Stimulated activated CD4-positive, alpha-beta T cell treated with anti-CD3 and anti-CD28 coated beads, Interleukin-4, amount 100 ng/mL, for 4 hours (primary cell): ENCODE measurements at places on chromosomes 5 and 9.

GRCh38 chr5:123754908-123755307 is 242.9 kb downstream of the CSNK1G3 start:
- no peak for DNase-seq

GRCh38 chr5:179345433-179346321 is at the start of gene ADAMTS2:
Gene ADAMTS2 (minus strand): TSS chr5:179345461. CDS start chr5:179345328, 133 bp downstream.
- DNase-seq, result no peak

DNA sequence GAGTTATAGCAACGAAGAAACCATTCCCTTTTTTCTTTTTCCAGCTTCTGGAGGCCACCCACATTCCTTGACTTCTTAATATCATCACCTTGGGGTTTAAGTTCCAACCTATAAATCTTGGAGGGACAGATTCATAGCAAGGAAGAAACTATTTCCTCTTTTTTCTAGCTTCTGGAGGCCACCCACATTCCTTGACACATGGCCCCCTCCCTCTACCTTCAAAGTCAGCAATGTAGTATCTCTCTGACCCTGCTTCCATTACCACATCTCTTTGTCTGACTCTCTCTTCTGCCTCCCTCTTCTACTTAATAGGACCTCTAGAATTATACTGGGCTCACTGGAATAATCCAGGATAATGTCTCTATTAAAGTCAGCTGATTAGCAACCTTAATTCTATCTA is 34.7 kb upstream of the SHISAL2B start:
- DNase-seq, result no peak

DNA sequence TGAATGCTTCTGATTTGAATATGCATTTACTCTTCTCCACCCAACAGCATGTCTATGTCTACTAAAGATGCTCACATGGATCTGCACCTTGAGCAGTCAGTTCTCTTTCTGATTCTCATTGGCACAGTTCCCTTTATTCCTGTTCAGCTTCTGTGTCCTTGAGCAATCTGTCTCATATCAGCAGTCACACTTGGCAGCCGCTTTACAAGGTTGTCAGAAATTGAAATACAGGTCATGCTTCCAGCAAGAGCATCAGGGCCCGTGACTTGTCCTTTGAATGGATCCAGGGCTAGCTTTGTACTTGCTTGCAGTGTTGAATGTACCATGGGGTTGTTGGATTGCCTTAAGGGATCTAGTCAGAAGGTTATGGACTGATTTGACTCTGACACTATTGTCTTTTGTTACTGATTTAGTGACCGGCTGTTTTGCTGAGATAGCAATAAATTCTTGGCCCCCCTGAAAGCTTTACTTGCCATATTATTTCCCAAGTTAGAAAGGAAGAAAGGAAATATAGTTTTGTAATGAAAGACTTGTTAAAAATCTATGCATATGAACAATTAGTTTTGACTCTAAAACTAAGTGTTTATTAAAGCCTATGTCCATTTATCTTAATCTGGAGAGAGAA is 273.4 kb upstream of the ISL1 start:
- DNase-seq, result no peak

DNA sequence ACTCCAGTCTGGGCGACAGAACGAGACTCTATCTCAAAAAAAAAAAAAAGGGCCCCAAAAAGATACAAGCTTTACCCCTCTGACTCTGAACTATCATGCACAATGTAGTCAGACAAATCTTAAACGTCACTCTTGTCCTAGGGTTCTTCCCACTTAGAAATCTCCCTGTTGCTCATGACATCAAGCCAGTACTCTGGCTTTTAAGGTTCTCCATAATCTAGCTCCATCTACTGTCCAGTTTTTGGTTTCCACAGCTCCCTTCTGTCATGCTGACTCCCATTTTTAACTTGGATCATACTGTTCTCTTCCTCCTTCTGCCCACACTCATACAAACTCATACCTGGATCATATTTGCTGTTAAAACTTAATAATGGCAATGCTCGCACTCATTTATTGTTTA is 156.7 kb upstream of the TLX3 start:
- DNase-seq, result no peak

DNA sequence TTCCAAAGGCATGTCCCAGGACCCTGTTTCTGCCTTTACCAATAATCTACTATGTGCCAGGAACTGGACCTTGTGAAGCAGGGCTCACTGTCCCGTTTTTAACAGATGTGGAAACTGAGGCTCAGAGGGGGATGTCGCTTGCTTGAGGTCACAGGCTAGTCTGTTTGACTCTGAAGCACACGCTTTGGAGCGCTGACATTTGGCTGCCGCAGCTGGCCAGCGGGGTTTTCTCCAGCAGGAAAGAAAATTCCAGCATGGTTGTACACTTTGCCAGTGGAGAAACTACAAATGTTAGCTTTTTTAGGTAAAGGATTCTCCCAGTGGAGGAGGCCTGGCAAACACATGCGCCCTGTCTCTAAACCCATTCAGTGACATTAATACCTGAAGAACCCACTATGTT is 50.5 kb downstream of the SH3PXD2B start:
- DNase-seq, result no peak

GRCh38 chr9:5269249-5269715 is 35.2 kb downstream of the RLN2 start:
- no peak for DNase-seq

DNA sequence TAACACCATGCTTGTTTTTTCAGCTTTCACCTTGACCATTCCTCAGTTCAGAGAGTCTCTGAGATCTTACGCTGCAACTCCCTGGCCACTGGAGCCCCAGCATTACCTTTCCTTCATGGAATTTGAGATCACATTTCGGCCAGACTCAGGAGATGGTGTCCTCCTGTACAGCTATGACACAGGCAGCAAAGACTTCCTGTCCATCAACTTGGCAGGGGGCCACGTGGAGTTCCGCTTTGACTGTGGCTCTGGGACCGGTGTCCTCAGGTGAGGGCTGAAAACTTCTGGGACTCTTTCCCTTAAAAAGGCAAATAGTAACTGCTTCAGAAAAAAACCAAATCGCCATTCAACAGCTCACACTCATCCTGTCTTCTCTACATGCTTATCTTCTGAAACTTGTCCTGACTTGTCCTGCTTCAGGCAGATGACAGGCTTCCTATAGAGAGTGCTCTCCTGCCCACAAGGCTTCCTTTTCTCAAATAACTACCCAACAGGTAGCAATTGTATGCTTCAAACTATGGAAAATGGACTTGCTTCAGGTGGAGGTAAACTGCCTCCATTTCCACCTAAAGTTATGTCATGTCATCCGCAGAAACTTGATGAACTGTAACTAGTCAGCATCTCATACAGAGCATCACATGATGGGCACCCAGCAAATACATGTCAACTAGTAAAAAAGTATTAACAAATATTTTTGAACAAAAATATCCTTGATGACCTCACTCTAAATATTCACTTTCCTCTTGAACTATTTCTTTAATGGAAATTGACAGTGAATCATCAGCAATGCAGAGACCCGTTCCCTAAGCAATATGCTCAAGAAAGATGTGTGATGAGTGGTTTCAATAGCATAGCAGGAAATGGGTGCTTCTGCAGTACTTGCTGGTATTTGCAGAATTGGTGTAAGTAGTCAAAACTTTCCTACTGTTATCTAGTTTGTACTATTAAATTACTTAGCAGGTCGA is 129.2 kb downstream of the LIFR start:
- no peak for DNase-seq

GRCh38 chr9:137067860-137068538 is 2.4 kb downstream of the SAPCD2 start:
- DNase-seq, result peak; percentile 81

GRCh38 chr5:15012061-15012460 is 140.5 kb upstream of the ANKH start:
- no peak for DNase-seq

DNA sequence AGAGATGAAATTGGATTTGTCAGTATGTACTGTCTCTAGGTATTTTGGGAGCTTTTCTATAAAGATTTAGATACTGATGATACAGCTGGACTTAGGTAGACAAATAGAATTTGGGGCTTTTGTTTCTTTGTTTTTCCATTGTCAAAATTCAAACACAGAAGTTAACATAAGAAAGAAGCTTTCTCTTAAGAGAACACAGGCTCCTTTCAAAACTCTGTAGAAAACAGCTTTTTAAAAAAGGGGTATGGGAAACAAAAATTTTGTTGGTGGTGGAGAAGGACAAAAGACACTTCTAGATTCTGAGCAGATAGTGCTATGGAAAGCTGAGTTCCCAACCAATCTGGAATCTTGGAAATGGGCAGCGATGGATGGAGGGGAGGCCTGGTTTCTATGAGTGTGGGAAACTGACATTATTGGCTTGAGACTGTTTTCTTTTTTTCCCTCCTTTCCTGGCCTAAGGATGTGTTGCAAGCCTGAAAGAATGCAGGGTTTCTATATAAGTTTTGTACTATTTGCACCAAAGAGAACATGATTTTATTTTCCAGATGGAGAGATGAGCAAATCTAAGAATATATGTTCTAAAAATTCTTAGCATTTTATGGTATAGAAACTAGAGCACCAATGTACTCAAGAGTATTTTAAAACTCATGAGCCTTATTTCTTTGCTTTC is 240.0 kb downstream of the PRR16 start:
- DNase-seq, result no peak

DNA sequence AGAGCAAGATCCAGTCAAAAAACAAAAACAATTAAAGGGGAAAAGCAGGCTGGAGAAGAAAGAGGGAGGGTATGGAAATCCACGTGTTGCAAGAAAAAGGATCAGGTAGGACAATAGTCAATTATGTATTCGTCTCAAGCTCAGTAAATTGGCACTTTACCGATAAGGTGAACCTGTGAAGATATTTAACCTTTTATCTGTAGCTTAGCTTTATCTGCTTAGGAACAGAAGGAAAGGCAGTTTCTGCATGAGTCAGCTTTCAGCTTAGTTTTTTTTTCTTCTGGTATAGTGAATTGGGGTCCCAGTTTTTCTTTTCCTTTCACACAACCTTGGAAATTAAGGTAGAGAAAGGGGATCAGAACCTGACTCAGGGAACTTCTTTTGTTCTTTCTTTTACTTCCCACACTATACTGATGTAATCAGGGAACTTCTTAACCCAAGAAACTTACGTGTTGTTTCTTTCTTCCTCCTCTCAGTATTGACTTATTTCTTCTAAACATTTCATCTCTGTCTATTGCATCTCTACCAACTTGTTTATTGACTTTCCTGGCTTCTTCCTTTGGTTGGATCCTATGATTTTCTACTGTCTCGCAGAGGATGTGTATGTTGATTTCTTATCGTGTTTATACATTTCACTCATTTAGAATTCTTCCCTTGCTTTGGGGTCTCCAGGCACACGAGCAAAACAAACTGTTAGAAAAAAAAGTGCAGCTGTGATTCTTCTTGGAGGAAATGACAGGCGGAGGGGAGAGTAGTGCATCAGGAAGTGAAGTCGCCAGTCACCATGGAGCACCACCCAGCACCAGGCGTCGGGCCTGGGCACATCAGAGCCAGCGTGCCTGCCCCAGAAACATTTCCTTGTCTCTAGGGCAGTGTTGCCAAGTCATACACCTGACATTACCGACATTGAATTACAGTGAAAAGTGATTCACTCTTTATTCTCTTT is 123.0 kb upstream of the LHFPL2 start:
- no peak for DNase-seq

GRCh38 chr9:121818841-121819427 is 167.5 kb downstream of the DAB2IP start:
- DNase-seq, result no peak

DNA sequence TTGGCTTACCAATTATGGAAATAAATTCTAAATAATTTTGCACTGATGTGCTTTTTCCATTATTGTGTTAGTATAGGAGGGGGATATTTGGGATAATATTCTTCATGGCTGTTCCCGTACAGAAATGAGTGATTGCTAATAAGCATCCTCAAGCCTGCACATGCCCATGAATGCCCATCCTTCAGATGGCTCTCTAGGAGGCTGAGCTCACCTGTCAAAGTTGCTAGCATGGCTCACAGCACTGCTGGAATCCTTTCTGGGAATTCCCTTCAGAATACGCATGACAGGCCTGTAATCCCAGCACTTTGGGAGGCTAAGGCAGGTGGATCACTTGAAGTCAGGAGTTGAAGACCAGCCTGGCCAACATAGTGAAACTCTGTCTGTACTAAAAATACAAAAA is 124.1 kb downstream of the NXNL2 start:
- DNase-seq, result no peak

DNA sequence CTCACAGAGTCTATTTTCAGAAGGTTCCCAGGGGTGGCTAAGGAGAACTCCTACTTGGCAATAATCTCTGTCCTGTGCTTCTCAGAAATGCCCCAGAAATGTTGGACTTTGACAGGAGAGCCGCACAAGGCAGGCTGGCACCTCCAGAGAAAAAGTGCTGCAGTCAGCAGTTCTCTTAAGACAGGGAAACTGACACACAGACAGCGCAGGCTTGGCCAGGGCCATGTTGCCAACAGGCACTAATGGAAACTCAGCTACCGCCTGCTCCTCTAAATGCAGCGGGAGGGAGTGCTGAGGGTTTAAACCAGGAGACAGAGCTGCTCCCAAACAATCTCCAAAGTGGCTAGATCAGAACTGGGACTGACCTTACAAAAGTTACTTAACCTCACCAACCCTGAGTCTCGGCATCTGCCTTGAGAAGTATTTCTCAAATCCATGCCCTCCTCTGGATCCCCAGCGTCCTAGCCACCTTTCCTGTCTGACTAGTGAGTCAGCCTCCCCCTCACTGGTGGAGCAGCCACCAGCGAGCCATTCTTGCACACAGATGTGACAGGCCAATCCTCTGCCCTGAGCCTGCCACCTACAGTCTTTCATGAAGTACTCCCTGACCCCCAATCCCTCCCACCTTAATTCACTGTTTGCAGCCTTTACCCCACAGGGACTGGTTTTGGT is 186.4 kb downstream of the CDK5RAP2 start:
- DNase-seq, result no peak

DNA sequence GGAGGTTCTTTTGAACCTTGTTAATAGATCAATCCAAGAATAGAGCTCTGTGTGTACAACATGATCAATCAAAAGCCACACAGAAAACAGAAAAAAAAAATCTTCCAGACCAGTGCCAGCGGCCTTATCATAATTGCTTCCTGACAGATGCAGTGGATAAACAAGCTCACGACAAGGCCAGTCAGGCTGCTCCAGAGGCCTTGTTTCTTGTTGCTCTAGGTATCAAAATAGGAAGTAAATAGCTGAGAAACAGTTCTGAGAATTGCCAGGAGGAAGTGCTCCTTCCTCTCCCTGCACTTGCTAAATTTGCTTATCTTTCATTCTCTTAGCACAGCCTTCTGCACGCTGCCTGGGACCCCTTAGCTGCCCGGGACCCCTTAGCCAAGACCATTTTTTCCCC is 199.0 kb upstream of the TARS1 start:
- no peak for DNase-seq

GRCh38 chr9:17528859-17529258 is 50.0 kb upstream of the SH3GL2 start:
- no peak for DNase-seq

GRCh38 chr9:132268725-132269352 is 85.9 kb downstream of the SETX start:
- peak; percentile 57 for DNase-seq

GRCh38 chr5:164487939-164488338 is 982.5 kb downstream of the MAT2B start:
- DNase-seq, result no peak

GRCh38 chr9:78539188-78539587 is 242.3 kb downstream of the PSAT1 start:
- no peak for DNase-seq

GRCh38 chr9:18245911-18246310 is 228.0 kb upstream of the ADAMTSL1 start:
- no peak for DNase-seq

GRCh38 chr9:81574405-81574804 is 114.9 kb downstream of the TLE1 start:
- no peak for DNase-seq

GRCh38 chr9:34493972-34494535 is 28.7 kb downstream of the ENHO start:
- peak; percentile 11 for DNase-seq
